ENCODE measurements at places on chromosomes 3 and 15. TPM values are rescaled to one million over a fixed set of nuclear protein-coding genes. Genes with fewer than 3 reads are reported as not detected.

The PRSS50 gene
- total RNA-seq: not detected

The PRR20G gene
- not detected for total RNA-seq

The ZMYND10 gene
- total RNA-seq: 1.1 TPM

The OR5K2 gene
- not detected for total RNA-seq

The SERPINI2 gene
- total RNA-seq: not detected

The ASB14 gene
- not detected for total RNA-seq

The WDR49 gene
- total RNA-seq: not detected

The TICRR gene
- total RNA-seq: 0.34 TPM

The VPS13C gene
- total RNA-seq: 23.2 TPM

The CCDC191 gene
- 0.85 TPM for total RNA-seq

The EHHADH gene
- total RNA-seq: 6.3 TPM

The CDCP1 gene
- 0.77 TPM for total RNA-seq

The GAP43 gene
- total RNA-seq: under 0.01 TPM

The PRTG gene
- 2.9 TPM for total RNA-seq

The PARP6 gene
- total RNA-seq: 23.3 TPM

The ANKUB1 gene
- total RNA-seq: not detected

The PAQR5 gene
- total RNA-seq: 0.17 TPM

The DUOXA1 gene
- total RNA-seq: not detected

The PAK2 gene
- 22.1 TPM for total RNA-seq

The SHF gene
- 4.7 TPM for total RNA-seq

The NME9 gene
- not detected for total RNA-seq

The NUSAP1 gene
- total RNA-seq: 10.9 TPM

The AGTR1 gene
- total RNA-seq: 15.6 TPM

The XCR1 gene
- not detected for total RNA-seq

The TMC3 gene
- total RNA-seq: under 0.01 TPM

The PYGO1 gene
- 8.2 TPM for total RNA-seq

The TIPIN gene
- total RNA-seq: 12.3 TPM

The SLC51A gene
- total RNA-seq: 0.82 TPM

The DLEC1 gene
- 0.12 TPM for total RNA-seq

The CCR8 gene
- total RNA-seq: not detected

Data from pericardium fibroblast (primary cell).